Hematopoietic multipotent progenitor cell treated with erythropoietin and hydrocortisone succinate and interleukin-3 and kit ligand, for 8 days (in vitro differentiated cells): ENCODE measurements at places on chromosomes 2 and 18.

DNA sequence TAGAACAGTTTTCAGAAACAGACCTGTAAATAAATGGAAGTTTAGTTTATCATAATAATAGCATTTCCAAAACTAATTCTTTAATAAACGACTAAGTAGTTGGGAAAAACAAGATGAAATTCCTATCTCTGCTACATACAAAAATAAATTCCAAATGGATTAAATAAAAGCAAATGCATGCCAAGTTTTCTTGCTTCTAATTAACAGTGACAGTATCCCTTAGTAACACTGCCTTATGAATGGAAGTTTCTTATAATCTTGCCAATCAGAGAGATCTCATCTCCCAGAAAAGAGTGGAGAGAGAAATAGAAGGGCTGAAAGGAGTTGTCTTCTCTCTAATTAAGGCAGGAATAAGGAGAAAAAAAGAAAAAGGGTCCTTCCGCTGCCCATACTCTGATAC is 133.9 kb downstream of the GFPT1 start:
- no peak for DNase-seq

- DNase-seq = no peak
These were observed 12.0 kb downstream of the SIX3 start for GRCh38 chr2:44953499-44953883.

DNA sequence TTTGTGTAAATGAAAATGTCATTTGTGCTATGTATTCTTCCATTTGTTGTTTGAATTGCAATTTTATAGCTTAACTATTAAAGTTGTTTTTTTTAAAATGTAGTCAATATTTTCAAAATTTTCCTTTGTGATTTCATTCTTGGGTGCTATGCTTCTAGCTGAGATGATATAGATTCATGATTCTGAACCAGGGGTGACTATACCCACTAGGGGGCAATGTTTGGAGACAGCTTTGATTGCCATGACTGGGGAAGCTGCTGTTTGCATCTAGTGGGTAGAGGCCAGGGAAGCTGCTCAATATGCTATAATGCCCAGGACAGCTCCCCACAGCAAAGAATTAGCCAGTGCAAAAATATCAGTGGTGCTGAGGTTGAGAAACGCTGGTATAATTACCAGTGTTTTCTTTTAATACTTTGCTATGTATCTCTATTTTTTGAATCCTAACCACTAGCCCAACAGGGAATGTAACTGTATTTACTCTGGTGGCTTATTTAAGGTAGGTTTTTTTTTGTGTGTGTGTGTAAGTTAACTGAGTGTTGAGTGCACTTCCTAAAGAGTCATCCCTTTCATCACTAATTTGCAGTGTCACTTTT is 99.7 kb downstream of the MEP1B start:
- peak; percentile 64 for DNase-seq

GRCh38 chr18:80175451-80176204 is 66.6 kb downstream of the ADNP2 start:
- no peak for DNase-seq

DNA sequence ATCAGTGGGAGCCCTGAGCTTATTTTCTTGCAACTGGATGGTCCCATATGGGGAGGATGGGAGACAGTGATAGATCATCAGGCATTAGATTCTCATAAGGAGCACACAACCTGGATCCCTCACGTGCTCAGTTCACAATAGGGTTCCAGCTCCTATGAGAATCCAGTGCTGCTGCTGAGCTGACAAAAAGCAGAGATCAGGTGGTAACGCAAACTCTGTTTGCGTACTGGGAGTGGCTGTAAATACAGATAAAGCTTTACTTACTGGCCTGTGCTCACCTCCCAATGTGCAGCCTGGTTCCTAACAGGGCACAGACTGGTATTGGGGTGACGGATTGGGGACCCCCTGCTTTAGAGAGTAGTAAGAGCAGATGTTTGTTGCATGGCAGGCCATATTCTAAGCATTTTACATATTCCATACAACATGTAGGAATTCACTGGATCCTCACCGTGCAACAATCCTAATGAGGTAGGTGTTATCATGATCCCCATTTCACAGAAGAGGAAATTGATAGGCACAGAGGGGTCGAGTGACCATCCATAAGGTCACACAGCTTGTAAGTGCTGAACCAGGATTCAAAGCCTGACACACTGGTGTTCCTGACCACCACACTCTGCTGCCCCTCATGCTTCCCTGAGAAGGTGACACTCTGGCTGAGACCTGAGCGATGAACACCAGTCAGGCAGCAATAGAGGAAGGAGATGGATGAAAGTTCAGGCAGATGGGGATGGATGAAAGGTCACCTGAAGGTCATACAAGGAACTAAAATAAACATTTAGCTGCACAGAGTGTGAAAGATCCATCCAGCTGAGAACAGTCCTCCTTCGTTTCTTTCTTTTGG is 15.7 kb upstream of the MAT2A start:
- DNase-seq = no peak

DNA sequence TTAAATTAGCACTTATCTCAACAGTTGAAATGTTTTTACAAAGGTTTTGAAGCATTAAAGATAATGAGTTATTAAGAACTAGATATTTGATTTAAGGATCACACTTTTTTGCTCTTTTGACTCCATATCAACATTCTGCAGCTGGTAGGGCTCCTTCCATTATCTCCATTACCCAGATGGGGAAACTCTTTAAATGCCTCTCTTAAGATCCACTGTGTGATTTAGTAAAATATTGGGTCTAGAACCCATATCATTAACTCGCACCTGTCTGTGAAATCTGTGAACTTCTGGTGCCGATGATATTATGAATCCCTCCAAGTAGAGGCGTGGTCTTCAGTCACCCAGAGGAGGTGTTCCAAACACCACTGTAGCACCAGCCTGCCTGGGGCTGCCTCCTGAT is 466.2 kb downstream of the TSN start:
- peak; percentile 25 for DNase-seq

DNA sequence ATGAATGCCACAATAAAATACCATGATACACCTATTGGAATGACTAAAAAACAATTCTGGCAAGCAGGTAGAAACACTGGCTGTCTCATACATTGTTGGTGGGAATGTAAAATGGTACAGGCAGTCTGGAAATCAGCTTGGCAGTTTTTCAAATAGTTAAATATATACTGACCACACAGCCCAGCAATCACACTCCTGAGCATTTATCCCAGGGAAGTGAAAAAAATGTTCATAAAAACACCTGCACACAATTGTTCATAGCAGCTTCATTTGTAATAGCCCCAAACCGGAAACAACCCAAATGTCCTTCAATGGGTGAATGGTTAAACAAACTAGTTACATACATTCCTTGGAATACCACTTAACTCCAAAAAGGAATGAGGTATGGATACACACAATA is 137.2 kb downstream of the TFCP2L1 start:
- no peak for DNase-seq

DNA sequence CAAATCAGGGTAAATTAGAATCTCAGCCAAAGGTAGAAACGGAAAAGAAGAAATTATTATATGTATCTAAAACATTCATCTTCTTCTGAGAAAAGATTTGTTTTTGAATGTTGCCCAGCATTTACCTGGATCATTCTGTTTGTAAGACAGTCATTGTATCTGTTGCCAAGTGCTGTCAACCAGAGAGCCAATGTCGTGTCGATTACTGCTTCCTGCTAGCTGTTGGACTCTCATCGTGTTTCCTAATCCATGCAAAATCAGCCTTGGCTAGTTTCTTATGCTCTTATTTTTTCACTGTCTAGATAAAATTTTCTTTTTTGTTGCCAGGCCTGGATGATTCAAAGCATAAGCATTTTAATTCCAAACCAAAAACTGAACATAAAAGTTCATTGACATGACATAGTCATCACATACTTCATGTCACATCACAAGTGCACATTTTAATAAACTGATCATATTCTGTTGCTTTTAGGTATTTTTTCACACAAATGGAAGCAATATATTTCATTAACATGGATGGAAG is 202.3 kb downstream of the KCNH7 start:
- DNase-seq = no peak

- no peak for DNase-seq
These were observed 123.8 kb upstream of the STON1 start for GRCh38 chr2:48406116-48406515.

GRCh38 chr18:50096766-50097435 is 98.0 kb downstream of the MYO5B start:
- no peak for DNase-seq

GRCh38 chr2:6835467-6835866 is 30.2 kb downstream of the CMPK2 start:
- peak; percentile 69 for DNase-seq

- no peak for DNase-seq
These were observed 178.9 kb upstream of the FANCL start for GRCh38 chr2:58419983-58420382.

DNA sequence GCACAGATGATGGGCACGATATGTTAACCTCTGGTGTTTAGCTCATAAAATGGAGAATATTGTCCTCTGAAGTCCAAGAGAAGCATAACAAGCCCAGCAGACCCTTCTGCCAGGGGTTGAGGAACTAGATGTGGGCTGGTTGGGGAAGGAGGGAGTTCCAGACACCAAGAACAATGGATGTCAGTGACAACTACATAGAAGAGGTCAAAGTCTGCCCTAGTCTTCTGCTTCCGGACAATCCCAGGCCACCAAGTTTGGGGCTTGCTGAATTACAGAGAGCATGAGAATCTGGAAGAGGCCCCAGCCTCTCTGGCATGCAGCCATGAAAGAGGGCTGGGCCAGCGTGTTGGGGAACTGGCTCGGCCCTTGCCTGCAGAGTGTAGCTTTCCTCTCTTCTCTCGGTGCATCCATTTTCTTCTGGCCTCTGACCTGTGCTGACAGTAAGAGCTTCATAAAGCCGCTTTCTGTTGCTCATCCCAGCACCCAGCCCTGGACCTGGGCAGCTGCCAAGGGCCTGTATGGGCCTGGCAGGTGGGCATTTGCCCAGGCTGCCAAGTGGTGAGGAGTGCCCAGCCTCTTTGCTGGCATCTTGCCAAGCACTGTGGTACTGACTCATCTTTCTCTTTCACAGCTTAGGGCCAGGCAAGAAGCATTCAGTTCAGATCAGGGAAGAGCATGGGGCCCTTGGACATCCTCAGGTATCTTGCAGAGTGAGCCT is 14.6 kb upstream of the LAPTM4A start:
- DNase-seq = peak; percentile 93

DNA sequence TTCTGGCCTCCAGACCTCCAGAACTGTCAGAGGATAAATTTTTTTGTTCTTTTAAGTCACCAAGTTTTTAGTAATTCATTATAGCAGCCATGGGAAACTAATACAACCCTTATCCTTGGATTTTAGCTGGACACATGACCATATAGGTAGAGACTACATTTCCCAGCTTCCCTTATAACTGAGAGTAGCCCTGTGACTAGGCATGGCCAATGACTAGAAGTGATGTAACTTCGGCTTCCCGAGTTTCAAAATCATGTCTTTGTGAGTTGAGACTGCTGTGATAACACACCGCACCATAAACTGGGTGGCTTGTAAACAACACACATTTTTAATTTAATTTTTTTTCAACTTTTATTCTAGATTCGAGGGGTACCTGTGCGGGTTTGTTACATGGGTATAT is 134.0 kb upstream of the SERTAD2 start:
- no peak for DNase-seq

- no peak for DNase-seq
These were observed 84.7 kb upstream of the LAPTM4A start for GRCh38 chr2:20136149-20136548.

- DNase-seq = no peak
These were observed 29.4 kb upstream of the WDR75 start for GRCh38 chr2:189411860-189412259.

GRCh38 chr18:8771930-8772329 is 66.6 kb downstream of the MTCL1 start:
- no peak for DNase-seq

DNA sequence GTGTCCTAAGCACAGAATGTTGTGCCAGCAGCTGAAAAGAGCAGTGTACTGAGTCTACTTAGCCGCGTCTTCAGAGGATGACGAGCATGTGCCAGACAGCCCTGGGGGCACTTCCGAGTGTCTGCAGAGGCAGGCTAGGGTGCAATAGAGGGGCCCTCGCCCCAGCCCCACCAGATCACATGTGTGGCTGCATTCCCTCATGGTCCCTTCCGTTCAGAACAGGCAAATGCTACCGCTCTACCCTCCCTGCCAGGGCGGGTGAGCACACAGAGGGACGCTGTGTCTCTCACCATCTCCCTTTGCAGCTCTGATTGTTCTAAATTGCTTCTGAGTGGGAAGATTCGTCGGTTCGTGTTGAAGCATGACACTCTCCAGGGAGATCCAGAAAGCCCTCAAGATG is 212.2 kb upstream of the RAB12 start:
- no peak for DNase-seq

- DNase-seq = peak; percentile 79
These were observed 3.5 kb upstream of the LBX2 start for GRCh38 chr2:74502720-74503505.

DNA sequence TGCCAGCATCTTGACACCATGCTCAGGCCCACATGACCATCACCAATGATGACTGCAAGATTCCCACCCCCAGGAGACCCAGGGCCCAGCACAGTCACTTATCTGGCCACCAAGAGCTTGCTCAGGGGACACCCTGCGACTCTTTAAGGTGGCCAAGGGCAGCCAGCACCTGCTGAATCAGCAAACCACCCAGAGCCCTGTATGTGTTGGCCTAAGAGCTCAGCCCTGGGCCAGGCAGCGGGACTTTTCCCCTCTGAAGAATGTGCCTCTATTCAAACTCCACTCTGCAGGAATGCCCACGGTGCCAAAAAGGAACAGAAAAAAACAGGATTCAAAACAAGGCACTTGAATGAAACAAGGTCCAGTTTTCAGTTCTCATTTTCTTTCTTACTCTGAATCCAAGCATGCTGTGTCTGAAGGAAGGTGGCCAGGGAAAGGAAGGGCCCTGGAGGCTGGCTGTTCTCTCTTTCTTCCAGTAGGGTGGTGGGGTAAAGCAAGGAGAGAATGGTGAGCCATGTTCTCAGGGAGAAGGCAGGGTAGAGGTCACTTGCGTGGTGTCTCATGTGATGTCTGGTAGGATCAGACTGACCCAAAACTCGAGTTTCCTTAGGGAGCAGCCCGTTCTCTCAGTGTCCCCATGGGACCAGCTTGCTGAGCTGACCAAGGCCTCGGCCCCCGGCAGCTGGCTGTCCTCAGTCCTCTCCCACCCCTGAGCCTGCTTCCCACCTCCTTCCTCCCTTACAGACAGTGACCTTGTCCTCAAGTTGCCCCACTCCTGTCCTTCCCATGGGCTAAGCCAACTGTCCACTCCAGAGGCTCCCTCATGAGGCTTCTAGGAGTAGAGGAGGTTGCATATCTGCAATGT is 150.0 kb downstream of the RNF152 start:
- DNase-seq = no peak

DNA sequence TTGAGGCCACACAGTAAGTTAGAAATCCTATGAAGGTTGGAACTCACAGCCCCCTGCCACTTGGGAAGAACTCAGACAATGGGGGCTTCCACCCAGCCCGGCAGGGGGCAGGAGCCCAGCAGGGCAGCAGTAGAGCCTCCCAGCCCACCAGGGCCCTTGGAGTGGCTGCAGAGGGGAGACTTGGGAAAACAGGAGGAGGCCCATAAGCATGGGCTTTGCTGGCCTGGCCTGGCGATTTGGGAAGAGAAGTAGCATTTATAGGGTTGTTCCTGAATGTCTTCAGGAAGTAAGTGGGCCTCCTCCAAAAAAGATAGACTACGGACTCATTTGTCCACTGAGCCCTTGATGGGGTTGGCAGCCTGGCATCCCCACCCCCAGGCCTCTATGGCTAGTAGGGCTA is 17.4 kb upstream of the FOSL2 start:
- no peak for DNase-seq
